ENCODE measurements at places on chromosomes 1 and 21. TPM values are rescaled to one million over a fixed set of nuclear protein-coding genes. Genes with fewer than 3 reads are reported as not detected.

Gene KRTAP20-1
- total RNA-seq, result not detected

DNA sequence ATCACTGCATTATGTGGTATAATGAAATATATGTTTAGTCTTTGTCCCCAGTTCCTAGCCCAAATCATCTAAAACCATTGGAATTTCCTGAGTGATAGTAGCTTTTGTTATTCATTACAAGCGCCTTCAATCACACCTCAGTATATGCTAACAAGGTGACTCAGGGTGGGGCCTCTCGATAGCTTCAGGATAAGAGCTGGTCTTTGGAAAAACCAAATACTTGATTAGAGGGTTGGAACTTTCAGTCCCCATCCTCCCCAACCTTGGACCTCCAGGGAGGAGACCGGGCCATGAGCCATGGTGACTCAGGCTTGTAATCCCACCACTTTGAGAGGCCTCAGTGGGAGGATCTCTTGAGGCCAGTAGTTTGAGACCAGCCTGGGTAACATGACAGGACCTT is 5.1 kb upstream of the BRDT start:
- no peak for DNase-seq

DNA sequence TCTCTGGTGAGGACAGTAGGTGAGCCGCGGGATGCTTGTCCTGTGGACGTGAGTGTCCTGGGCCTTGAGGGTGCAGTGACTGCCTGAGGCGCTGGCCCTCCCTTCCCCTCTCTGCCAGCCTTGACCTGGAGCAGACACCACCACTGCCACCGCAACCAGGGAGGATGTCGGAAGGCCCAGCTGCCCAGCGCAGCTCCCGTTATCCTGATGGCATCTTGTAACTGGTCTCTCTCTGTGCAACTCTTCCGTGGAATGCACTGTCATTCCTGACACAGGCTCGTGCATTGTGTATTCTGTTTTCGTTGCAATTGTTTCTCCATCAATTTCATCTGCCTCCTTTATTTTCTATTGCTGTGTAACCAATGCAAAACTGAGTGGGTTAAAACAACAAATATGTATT is 118.2 kb downstream of the PCBP3 start:
- no peak for DNase-seq

DNA sequence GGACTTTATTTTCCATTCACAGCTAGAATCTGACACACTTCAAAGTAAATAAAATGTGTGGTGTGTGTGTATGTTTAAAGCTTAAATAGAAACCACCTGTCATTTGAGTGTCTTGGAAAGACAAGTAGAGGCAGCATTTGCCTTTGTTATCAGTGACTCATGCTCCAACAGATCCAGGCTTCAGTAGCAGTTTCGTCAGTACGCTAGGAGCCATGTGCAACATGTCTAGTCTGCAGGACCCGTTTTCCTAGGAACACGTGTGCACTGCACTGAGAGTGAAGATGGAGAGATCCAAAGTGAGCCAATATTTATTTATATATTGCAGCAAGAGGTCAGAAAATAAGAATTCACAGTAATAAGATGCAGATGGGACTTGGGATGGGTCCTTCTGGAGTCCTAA is 41.8 kb downstream of the SGIP1 start:
- DNase-seq, result no peak

Gene CFHR2
- total RNA-seq, result not detected

Gene SLC16A4
- total RNA-seq, result 0.25 TPM

- peak; percentile 49 for DNase-seq
Measured at GRCh38 chr21:38323721-38324531, 67.1 kb downstream of the KCNJ15 start.

DNA sequence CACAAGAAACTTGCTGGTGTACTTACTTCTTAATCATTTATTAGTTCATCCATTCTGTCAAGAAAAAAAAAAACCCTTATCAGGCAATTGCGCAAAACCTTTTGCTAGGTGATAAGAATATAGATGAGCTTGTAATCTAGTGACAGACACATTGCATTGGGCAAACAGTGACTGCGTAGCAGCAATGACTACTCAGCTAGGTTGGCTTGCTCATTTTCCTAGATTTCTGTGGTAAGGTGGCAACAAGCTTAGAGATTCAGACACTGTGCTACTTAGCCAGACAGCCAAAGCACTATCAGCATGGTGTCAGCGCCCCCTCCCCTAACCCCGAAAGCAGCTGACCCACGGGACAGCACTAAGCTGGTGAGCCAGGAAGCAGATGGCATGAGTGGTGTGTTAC is 203.1 kb downstream of the BARHL2 start:
- no peak for DNase-seq

DNA sequence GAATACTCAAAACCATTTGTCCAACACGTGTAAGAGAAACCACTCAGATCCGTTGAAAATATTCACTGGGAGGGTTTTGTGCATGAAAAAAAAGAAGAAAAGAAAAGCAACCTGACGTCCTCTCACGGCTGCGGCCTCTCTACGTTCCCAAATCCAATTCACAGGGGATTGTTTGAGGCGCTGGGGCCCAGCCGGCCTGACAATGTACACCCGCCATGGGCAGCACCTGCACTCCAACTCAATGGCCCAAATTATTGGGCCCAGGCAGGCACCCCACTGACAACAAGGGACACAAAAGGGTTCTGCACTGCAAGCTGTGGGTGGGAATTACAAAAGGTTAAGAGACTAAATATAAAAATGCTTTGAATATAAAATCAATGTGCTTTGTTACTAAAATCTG is 41.5 kb downstream of the MORN1 start:
- no peak for DNase-seq

Gene CLDN14
- total RNA-seq, result 0.26 TPM

Gene EXOC8
- 16.4 TPM for total RNA-seq

DNA sequence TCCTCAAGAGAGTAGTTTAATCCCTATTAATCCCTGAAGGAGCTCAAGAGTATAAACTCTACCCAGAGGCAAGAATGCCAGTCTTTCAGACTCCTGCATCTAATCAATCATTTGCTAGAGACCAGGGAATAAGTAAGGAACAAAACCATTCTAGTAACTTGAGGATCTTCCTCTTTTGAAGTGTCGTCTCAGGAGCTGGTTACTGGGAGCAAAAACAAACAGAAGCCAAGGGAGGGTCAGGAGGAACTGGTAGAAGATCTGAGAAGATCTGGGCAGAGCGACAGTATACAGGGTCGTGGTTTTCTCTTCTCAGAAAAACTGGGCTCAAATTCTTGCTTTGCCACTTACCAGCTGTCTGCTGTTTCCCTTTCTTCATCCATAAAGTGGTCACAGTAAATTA is 69.3 kb downstream of the RPS6KA1 start:
- no peak for DNase-seq

GRCh38 chr1:153387001-153387400 is 3.9 kb downstream of the S100A8 start:
- DNase-seq, result no peak

GRCh38 chr21:45376459-45377324 is 28.3 kb upstream of the COL18A1 start:
- DNase-seq, result no peak

DNA sequence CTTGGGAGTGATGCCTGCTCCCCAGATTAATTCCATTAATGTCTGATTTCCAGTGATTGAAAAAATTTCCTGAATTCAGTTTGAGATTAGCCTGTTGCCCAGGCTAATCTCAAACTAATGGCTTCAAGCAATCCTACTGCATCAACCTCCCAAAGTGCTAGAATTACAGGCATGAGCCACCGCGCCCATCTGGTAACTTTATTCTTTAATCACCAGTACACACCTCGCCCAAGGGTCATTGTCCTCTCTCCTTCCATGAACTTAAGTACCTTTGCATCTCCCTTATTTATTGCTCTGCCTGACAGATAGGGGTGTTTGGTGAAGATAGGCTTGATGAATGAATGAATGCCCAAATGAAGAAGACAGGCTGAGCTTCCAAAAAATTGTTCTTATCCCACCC is 366.5 kb downstream of the SIPA1L2 start:
- no peak for DNase-seq

GRCh38 chr1:37692834-37693175 is 489 bp downstream of the CDCA8 start:
- DNase-seq, result no peak

Gene PRAMEF6
- total RNA-seq, result not detected

DNA sequence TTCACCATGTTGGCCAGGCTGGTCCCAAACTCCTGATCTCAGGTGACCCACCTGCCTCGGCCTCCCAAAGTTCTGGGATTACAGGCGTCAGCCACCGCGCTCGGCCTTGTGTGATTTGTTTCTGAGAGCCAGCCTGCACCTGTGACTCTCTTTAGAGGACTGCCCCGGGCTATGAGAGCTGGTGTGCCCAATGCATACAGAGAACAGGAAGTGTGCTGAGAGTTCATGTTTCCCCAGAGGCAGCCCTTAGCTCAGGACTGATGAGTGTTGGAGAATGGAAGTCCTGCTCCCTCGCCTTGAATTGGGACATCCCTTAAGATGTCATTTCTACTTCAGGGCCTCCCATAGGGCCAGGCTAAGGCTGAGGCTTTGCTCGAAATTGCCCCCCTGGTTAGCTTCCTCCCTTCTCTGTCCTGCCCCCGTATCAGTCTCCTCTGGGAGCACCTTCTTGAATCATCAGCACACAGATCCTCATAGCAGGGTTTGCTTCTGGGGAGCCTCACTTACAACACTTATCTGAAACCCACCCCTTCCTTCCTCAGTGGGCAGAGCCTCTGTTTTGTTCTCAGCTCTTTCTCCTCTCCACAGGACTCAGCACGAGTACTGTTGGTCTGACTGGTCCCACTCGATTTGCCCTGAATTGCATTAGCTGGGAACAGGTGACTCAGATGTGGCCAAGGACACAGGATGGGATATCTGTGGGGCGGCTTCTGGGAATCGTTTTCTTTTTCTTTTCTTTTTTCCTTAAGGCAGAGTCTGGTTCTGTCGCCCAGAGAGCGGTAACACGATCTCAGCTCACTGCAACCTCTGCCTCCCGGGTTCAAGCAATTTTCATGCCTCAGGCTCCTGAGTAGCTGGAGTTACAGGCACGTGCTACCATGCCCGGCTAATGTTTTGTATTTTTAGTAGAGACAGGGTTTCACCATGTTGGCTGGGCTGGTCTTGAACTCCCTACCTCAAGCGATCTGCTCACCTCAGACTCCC is 80.1 kb downstream of the UBIAD1 start:
- no peak for DNase-seq

GRCh38 chr1:173383351-173383750 is 93.8 kb upstream of the PRDX6 start:
- no peak for DNase-seq

Gene LRRC3
- 1.8 TPM for total RNA-seq

DNA sequence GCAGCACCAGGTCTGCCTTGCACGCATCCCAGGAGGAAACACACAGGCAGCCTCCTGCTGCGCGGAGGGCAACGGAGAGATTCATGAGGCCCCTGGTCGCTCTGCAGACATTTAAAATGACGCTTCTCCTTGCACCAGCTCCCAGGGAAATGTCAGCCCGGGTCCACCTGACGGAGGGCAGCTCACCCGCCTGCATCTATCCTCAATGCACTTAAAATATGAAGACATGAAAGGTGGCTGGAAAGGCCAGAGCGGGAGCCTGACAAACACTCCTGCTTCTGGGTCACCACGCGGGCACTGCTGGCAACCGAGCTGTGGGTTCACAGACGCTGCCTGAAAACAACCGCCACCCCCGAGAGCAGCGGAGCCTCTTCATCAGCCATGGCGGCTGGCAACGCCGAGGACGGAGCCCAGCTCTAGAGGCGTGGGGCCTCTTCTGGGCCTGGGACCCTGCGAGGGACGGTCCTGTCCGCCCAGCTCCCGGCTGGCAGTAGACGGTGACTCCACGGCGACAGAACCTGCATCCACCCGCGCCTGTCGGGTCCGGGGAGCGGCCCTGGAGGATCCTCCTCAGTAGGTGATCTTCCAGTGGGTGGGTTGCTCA is 22.7 kb downstream of the POFUT2 start:
- no peak for DNase-seq

DNA sequence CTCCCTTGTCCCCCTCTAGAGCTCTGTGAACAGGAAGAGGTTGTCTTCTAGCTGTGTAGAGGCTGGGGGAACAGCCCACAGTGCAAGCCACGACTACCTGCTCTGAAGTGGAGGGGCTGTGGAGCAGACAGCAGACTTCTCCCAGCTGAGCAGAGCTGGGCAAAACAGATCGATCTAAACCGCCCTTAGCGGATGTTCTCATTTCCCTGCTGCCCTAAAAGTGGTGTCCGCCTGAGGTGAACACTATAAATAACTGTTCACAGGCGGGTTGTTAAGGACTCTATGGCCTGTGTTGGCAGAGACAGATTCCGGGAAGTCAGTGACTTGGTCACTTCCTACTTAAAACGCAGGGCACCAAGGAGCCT is 203.2 kb downstream of the RHOU start:
- peak; percentile 77 for DNase-seq

DNA sequence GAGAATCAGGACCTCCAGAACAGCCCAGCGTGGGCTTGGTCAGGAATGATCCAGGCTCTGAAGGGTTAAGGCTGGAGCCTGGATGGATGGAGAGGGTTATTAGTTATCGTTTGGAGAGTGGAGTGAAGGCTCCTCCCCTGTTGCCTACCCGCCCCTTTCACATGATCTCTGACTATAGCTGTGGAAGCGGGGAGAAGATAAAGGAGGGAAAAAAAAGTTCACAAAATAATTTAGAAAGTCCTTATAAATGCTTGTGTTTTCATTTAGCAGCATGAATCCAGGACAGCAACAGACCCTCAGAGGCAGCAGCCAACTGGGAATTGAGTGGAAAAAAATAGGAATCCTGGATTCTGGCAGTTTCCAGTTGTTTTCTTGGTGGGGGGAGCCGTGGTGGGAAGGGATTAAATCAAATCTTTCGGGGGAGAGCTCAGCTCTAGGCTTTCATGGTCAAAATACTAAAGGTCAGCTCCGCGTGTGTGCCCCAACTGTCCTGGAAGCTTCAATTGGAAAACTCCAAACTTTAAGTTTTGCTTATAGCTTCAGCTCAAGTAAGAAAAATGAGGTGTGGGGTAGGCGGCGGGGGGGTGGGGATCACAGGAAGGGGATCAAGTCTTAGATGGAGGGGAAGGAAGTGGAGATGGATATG is 595 bp upstream of the DDR2 start:
- DNase-seq, result peak; percentile 42

GRCh38 chr1:234398849-234399381 is 25.7 kb downstream of the COA6 start:
- DNase-seq, result no peak

DNA sequence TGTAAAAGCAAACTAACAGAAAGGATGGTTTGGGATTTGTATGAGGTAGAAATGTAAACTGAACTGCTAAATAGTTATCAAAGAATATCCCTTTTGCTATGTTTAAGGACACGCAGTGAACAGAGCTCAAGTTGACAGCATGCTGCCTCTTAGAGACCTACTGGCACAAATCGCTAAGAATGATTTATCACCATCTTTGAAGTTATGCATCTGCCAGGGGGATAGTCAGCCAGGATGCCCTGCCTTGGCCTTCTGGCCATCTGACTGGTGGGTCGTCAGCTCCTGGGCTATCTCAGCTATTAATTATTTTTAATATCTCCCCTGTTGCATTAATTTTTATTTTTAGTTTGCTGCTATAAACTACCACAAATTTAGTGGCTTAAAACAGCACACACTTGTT is 334.8 kb upstream of the KAZN start:
- DNase-seq, result no peak

- DNase-seq, result no peak
Measured at GRCh38 chr1:180603850-180604226, 28.0 kb upstream of the XPR1 start.

All from dermis microvascular lymphatic vessel endothelial cell (primary cell).